ENCODE measurements at places on chromosomes 4 and X.

DNA sequence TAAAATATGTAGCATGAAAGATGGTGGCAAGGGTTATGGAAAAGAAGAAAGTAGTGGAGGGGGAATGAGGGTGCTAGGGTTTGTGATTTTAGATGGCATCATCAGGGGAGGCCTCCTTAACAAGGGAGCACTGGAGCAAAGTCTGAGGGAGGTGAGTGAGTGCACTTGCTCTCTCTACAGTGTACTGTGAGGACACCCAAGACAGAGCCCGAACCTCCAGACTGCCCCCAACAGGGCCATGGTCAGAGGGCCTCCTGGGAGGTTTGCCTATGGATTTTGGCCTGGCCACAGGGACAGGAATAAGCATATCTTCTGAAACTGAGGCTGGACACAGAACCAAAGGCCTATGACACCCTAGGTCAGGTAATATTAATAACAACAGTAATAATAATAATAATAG lies 21.4 kb upstream of the PJA1 start:
- DNase-seq: no peak

- DNase-seq: peak; percentile 33
Measured at GRCh38 chr4:42339935-42340406, 57.3 kb upstream of the SHISA3 start.

- no peak for DNase-seq
Measured at GRCh38 chr4:170698334-170698733, 608.6 kb upstream of the AADAT start.

- no peak for DNase-seq
Measured at GRCh38 chr4:39243462-39243861, 61.1 kb downstream of the WDR19 start.

- DNase-seq: no peak
Measured at GRCh38 chrX:43525901-43526610, 130.0 kb upstream of the MAOA start.

DNA sequence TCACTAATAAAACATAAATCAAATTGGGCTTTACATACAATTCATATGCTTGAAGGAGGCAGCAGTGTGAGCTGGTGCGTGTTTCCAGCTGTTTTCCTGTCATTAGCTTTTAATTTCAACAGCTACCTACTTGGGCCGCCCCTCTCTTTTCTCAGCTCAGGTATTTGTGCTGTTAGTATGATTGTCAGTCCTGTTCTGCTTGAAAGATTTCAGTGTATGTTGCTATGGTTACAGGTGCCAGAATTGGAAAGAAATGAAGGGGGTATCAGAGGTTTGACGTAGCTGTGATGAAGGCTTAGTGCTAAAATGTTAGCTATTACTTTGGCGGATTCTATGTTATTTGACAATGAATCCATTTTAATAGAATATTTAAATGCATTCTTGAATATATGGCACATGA lies 440.3 kb downstream of the ZIC3 start:
- no peak for DNase-seq

GRCh38 chr4:3037957-3038461 lies 36.3 kb downstream of the HTT-AS start:
- no peak for DNase-seq

GRCh38 chr4:147194114-147194513 lies 248.4 kb upstream of the TTC29 start:
- no peak for DNase-seq

DNA sequence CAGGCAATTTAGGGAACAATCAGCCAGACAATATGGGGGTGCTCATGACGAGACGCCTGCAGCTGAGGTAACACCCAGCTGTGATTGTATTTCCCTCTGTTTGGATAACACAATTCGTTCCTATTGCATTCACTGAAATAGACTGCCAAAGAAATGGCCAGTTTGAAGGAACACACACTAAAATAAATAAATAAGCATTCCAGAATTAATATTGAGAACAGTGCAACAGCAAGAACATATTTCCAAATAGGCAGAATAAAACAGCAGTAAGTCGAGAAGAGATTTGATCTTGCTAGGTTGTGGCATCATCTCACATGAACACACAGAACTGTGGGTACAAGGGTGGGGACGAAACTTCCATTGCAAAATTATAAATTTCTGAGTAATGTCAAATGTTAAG lies 133.5 kb upstream of the FAM47B start:
- no peak for DNase-seq

DNA sequence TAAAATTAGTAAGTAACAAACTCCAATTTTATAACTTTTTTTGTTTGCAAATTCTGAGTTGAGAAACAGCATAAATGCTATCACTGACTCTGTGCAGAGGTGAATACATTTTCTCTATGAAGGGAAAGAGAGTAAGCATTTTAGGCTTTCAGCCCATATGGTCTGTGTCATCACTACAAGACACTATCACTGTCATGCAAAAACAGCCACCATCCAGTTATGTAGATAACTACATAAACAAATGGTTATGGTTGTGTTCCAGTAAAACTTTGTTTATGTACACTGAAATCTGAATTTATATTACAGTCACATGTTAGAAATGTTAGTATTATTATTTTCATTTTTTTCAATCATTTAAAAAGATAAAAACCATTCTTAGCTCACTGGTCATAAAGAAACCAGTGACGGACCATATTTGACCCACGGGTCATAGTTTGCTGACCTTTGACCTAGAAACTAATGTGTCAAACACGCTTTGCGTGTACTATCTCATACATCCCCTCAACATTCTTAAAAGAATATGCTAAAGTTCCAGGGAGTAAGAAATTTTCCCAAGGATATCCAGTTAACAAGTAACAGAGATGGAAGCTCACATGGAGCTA lies 29.1 kb downstream of the RASGEF1B start:
- DNase-seq: no peak

DNA sequence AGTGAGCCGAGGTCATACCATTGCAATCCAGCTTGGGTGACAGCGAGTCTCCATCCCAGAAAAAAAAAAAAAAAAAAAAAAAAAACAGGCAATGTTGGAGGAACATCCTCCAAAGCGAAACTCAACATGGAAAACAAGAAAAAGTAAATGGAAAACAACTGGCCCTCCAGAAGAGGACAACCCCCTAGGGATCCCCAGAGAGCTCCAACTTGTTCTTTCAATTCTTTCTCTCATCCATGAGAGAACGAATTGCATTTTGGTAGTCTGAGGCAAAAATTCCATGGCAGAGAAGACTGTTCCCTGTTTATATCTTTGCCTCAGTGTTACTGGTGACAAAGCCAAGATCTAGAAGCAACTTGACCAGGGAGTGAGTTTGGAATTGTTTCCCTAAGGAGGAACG lies 49.8 kb downstream of the OPHN1 start:
- DNase-seq: no peak

- DNase-seq: no peak
Measured at GRCh38 chrX:110432091-110432905, 73.7 kb downstream of the RTL9 start.

- DNase-seq: no peak
Measured at GRCh38 chrX:319579-320125, 1.1 kb upstream of the GTPBP6 start.

DNA sequence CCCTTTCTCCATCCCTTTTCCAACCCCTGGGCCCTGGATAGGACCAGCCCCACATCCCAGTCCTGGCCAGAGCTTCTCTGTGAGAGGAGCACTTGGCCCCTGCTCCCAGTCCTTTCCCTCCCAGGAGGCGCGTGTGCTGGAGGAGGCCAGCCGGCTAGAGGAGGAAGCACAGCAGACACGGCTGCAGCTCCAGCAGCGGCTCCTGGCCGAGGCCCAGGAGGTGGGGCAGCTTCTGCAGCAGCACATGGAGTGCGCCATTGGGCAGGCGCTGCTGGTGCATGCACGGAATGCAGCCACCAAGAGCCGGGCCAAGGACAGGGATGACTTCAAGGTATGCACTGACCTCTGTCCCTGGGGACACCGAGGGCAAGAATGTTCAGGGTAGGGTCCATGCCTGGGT lies 87.5 kb downstream of the EVC start:
- DNase-seq: no peak

DNA sequence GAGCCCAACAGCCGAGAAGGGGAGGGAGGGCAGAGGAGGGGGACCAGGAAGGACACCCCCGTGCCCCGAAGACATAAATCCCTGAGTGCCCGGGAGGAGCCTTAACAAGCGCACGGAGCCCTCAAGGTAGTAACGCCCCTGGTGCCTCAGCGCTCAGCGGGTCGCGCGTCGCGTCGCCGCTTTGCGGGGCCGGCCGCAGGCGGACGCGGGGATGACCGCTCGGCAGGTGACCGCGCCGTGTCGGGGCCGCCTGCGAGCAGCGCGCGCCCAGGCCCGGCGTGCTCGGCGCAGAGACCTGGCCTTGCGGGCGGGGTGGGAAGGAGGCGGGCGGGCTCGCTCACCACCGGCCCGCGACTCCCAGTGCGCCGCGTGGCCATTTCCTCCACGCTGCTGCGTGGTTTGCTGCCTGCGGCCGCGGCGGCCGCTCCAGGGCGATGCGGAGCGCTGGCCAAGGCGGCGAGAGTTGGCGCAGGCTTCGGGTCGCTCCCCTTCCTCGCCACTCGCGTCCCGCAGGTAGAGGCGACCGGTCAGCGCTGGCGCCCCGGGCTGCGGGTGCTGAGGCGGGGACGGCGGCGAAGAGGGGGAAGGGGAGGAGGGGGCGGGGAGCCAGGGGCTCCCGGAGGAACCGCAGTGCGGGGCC lies 632 bp downstream of the CCSER1 start:
- DNase-seq: peak; percentile 60

- DNase-seq: no peak
Measured at GRCh38 chr4:107893171-107894137, 37.9 kb upstream of the CYP2U1 start.

- DNase-seq: no peak
Measured at GRCh38 chrX:66676413-66676812, 37.5 kb upstream of the EDA2R start.

- no peak for DNase-seq
Measured at GRCh38 chr4:30870513-30870912, 150.3 kb downstream of the PCDH7 start.

DNA sequence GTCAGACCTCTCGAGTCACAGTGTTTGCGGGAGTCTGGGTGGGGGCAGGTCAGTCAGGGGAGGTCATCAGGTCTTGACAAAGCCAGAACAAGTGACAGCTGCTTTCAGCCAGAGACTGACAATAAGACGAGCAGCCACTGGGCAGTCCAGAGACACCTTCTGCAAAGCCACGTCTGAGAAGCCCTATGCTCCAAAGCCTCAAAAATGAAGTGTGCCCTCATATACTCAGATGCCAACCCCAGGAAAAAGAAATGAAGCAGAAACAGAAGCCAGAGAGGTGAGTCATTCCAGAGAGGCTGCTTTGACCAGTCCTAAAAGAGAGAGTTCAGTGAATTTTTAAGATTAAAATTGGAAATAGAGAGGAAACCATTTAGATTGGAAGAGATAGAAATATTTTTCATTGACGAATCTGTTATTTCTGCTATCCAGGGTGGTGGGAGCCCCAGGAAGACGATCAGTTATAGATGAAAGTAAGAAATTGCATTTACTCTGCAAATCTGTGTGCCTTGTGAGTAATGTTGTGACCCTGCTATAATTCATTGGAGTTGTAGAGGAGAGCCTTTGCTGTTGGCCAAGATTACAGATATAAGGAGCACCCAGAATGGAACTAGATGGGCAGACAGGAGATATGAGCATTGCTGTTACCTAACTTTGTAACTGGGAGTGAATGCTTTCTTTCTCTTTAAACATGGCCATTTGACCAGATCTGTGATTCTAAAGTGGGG lies 77.9 kb downstream of the LRRC66 start:
- DNase-seq: no peak

- no peak for DNase-seq
Measured at GRCh38 chr4:28402751-28403150, 1542.1 kb downstream of the STIM2 start.

- DNase-seq: no peak
Measured at GRCh38 chrX:121146059-121146628, 98.7 kb downstream of the GLUD2 start.

- no peak for DNase-seq
Measured at GRCh38 chr4:38738940-38739803, 43.6 kb downstream of the TLR10 start.

DNA sequence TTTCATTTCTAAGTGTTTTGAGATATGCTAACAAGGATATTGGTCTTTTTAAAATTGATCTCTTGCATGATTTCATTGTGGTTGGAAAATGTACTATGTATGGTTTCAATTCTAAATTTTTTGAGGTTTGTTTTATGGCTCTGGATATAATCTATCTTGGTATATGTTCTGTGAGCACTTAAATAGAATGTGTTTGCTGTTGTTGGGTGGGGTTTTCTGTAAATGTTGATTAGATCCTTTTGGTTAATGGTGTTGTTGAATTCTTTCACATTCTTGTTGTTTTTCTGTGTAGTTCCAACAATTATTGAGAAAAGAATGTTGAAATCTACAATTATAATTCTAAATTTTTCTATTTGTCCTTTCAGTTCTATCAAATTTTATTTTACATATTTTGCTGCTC lies 42.6 kb upstream of the GNRHR start:
- DNase-seq: no peak

GRCh38 chr4:42709392-42710065 lies 52.6 kb upstream of the ATP8A1 start:
- DNase-seq: no peak

DNA sequence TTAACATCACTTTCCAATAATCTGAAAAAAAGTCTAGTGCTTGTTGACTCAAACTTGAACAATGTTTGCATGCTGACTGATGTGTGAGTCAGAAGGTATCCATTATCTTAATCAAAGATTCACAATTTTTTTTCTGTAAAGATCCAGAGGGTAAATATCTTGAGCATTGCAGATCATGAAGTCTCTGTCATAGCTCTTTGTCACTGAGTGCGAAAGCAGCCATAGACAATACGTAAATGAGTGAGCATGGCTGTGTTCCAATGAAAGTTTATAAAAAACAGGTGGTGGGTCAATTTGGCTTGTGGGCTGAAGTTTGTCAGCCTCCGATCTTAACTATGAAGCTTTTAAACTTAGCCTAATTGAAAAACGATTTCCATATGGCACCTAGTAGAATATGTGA lies 37.7 kb downstream of the NHS start:
- DNase-seq: no peak

DNA sequence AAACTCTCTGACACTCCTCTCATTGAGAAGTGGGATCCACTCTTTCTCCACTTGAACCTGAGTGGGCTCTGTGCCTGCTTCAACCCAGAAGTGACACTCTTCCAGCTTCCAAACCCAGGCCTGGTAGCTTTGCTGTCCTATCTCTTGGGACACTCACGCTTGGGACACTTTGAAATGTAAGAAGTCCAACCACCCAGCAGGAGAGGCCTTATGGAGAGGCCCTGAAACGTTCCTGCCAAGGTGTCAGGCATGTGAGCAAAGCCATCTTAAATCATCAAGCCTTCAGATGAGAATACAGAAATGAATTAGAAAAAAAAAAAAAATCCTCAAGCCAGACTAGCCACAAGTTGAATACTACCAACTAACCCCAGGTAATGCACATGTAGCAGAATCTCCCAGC lies 30.2 kb downstream of the RBM47 start:
- no peak for DNase-seq

GRCh38 chr4:47531241-47531953 lies 46.3 kb downstream of the ATP10D start:
- peak; percentile 78 for DNase-seq

DNA sequence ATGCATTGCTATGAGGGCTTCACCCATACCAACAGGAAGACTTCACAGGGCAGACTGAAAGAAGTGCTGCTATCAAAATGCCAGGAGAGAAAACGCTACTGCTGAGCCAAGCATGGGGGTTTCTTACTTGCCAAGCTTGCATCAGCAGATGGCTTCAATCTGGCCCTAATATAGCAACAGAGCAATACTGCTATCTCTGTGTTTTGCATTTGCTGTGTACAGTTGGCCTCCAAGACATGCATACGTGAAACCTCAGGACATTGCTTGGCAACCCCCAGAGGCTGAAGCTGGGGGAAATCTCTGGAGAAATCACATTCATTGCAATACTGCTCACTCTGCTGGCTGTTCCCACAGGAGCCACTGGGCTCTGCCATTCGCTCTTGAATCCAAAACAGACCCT lies 127.2 kb upstream of the GPC4 start:
- DNase-seq: no peak

- DNase-seq: no peak
Measured at GRCh38 chr4:108693211-108693610, 42.8 kb downstream of the OSTC start.
